Putamen (tissue), 1 donor: ENCODE measurements at places on chromosomes 16 and 17.

DNA sequence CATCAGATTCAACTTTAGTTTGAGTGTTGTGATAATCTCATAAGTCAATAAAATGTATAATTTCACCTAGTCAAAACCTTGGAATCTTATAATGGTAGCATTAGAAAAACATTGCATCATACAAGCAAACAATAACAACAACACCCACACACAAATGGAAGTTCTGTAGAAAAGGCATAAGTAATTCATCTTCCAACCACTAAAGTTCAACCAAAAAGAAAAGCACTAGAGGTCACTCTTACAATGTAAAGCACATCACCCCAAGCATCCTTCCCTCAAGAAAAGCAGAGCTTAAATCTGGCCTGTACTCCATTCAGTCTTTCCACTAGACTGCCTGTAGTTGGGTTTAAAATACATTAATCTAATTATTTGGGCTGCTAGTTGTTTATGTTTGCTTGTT, 1.8 kb downstream of the CNTNAP4 start:
- peak; percentile 78 for DNase-seq

DNA sequence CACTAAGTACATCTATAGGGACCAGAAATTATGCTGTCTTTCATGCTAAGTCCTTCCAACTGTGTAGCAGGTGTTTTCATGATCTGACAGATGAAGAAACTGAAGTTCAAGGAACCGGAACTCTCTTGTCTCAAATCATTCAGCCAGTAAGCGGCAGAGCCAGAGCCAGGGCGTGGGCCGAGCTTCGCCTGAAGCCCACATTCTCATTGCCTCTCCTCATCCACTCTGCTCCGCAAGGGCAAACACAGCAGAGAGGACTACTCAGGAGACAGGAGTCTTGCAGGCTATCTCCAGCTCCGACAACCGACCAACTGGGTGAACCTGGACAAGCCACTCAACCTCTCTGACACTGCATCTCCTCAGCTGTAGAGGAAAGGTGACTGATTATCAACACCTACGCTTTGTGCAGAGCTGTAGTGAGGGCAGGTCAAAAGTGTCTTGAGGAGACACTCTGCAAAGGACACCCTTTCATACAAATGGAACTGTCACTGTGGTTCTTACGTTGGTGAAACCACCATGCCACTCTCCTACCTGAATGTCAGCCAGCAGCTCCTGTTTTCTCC, 72.9 kb downstream of the CYTH1 start:
- DNase-seq: no peak

DNA sequence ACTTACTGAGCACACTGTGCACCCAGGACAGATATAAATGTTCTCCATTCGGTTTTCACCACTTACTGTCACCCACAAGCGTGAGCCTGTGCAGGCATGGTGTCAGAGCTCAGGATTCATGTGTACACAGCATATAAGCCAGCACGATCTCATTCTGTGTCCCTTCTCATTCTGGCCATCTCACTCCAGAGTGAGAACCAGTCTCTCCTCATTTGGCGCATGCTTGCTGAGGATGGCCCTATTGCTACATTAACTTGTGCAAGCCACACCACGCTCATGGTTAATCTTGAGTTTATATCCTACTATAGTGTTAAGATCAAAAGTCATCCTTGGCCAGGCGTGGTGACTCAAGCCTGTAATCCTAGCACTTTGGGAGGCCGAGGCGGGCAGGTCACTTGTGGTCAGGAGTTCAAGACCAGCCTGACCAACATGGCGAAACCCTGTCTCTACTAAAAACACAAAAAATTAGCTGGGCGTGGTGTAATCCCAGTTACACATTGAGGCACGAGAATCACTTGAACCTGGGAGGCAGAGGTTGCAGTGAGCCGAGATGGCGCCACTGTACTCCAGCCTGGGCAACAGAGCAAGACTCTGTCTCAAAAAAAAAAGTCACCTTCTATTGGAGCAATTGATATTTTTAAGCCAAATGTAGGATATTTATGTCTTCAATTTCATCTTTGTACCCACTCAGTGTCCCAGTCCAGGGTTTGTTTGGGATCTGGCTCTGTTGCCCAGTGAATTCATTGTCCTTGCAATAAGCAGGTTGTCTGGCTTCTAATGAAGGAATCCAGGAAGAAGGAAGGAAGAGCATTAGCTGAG, 20.9 kb downstream of the SOCS1 start:
- no peak for DNase-seq

GRCh38 chr16:48864055-48864454, 254.1 kb upstream of the N4BP1 start:
- DNase-seq: no peak

GRCh38 chr16:63289834-63290460, 1253.7 kb upstream of the CDH8 start:
- DNase-seq: peak; percentile 54
